ENCODE measurements at places on chromosomes 2 and 18.

- no peak for DNase-seq
These were observed 9.7 kb upstream of the DNAJB2 start for GRCh38 chr2:219269362-219270054.

DNA sequence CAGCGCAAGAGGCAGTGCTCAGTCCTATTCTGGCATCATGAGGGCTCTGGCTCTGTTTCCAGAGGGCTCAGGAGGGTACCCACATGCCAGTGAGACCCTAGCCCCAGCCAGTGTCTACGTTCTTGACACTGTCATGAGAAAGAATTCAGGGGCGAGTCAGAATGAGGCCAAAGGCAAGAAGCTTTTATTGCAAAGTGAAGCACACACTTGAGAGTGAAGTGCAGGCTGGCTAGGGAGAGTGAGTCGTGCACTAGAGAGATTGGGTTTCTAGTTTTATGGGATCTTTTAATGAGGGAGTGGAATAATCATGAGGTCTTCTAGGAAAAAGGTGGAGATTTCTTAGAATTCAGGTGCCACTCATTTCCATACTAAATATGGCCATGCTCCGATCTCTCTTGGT is 164.1 kb downstream of the DCDC2C start:
- DNase-seq = no peak

GRCh38 chr2:216132585-216132984 is 23.4 kb downstream of the XRCC5 start:
- no peak for DNase-seq

DNA sequence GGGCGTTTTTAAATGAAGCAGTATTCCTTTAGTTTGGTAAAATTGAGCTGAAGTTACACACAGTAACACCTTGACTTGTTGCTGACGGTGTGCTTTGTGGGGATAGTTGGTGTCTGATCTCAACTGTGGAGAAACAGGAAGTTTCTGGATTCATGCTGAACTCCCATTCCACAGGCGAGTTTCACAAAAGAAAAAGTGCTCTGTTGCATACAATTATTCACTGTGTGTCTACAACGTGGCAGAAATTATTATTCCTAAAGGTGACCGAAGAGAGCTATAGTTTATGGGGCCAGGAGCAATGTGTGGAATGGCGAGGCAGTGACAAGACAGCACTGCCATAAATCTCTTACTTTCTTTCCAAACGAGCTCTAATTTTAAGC is 463 bp upstream of the CABYR start:
- no peak for DNase-seq

DNA sequence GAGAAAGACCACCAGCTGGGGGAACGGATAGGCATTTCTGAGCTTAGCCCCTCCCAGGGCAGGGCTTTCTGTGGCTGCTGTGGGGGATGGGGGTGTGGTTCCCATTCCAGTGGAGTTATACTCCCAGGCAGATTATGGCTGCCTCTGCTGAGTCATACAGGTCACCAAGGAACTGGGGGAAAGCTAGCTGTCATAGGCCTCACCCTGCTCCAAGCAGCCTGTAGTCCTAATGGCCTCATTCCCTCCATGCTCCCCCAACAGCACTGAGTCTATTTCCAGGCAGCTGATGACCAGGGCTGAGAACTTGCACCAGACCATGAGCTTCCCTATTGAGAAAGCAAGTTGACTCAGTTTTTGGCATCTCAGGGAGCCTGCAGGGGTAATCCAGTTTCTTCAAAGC is 87.1 kb downstream of the GPR39 start:
- no peak for DNase-seq

- DNase-seq = no peak
These were observed 21.0 kb downstream of the INPP4A start for GRCh38 chr2:98465456-98466226.

GRCh38 chr2:36060133-36060532 is 295.4 kb upstream of the CRIM1 start:
- DNase-seq = no peak

DNA sequence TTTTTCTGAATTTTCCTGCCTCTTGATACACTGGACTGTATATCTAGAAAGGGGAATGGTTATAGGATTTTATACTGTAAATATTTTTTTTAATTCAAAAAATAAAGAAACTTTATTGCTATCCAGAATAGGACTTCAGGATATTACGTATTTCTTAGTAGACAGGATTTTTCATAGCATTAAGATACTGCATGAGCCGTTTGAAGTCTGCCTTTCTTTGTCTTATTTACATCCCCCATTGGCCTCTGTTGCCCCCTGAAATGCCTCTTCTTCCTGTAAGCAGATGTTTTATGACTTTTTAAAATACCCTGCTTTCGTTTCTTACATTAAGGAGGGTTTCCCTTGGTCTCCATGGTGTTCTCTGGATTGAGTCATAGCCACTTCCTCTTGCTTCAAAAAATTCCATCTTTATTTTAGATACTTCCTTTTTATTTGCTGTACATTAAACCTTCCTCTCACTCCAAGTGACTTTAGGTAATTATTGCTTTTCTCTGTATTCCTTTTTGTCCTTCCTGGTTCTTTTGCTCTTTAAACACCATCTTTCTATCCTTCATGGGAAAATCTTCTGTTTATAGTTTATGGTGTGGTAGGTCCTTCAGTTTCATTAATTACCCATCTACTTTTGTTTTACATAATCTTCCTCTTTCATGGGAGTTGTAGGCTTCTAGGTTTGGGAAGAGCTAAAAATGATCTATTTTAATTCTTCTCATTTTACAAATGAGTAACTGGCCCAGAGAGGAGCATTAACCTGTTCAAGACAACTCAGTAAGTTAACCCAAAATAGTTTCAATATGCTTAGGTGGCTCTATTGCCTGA is 72.6 kb downstream of the ZNF532 start:
- no peak for DNase-seq

GRCh38 chr2:136452528-136452927 is 312.8 kb upstream of the THSD7B start:
- DNase-seq = no peak

DNA sequence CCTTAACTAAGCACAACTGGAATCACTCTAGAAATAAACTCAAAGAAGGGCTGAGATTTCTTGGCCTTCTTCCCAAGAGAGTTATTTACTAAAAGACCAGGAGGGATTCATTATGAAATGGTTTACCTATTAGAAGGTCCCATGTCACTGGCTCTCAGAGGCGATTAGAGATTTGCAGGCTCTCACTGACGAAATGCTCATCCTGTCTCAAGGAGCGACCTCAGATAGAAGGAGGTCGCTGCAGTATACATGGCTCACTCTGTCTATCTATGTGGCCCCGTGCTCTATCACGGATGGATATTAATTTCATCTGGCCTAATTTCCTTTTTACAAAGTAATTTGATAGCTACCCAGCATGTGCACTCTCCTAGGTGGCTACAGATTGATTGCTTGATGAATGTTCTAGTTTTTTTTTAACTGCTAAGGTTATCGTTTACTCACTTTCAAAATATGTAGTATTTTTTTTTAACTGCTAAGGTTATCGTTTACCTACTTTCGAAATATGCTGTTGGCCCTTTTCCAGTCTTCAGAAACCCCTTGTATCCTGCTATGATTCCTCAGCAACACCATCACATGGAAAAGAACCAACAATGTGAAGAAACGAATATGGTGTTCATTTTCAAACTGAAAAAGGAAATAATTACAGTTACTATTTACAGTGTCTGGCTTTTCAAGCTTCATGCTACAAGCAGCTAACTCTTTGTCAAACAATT is 9.1 kb downstream of the SMIM21 start:
- no peak for DNase-seq

- DNase-seq = no peak
These were observed 99.6 kb downstream of the MAP3K20 start for GRCh38 chr2:173175222-173175621.

GRCh38 chr2:180840641-180841040 is 139.8 kb upstream of the UBE2E3 start:
- no peak for DNase-seq
